ENCODE measurements at places on chromosomes 1 and 21.
A peak's percentile ranks its signal among the peaks of the same experiment; 100 is the strongest.

GRCh38 chr1:247212627-247213617 lies 41.1 kb upstream of the ZNF124 start:
- DNase-seq = no peak

DNA sequence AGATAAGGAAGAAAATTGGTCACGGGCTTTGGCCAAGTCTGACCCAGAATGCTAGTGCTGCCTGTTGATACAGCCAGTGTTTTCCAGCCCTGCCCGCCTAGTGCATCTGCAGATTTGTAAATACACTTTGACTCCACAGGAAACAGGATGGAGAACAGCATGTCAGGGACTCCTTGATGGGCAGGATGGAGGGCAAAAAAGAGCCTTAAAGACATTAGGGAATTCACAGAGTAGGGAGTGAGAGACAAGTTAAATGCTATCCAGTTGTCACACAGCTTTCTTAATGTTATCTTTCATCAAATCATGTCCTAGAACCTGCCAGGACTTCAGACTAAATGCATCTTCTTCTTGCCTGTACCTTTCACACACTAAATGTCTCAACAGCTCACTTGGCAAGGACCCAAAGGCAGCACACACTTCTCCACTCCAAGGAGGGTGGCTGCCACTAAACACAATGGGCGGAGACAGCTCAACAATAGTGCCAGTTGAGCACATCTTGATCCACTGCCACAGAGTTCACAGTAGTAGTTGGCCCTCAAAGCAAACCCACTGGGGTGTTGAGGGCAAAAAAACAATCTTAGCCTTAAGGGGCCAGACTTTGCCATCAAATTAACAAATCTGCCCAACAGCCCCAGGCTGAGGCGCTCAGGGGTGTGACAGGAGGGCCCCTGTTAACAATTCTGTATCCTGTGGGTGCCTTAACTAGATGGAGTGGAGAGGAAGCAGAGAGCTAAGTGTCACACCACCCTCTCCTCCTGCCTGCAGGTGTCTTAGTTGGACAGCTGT lies 2.7 kb downstream of the HIVEP3 start:
- peak; percentile 64 for DNase-seq

- no peak for DNase-seq
Measured at GRCh38 chr1:76587212-76587611, 280.1 kb upstream of the ST6GALNAC5 start.

- DNase-seq = peak; percentile 43
Measured at GRCh38 chr1:185694081-185694480, 40.1 kb upstream of the HMCN1 start.

GRCh38 chr1:205317311-205317917 lies 4.1 kb downstream of the NUAK2 start:
- DNase-seq = peak; percentile 65

DNA sequence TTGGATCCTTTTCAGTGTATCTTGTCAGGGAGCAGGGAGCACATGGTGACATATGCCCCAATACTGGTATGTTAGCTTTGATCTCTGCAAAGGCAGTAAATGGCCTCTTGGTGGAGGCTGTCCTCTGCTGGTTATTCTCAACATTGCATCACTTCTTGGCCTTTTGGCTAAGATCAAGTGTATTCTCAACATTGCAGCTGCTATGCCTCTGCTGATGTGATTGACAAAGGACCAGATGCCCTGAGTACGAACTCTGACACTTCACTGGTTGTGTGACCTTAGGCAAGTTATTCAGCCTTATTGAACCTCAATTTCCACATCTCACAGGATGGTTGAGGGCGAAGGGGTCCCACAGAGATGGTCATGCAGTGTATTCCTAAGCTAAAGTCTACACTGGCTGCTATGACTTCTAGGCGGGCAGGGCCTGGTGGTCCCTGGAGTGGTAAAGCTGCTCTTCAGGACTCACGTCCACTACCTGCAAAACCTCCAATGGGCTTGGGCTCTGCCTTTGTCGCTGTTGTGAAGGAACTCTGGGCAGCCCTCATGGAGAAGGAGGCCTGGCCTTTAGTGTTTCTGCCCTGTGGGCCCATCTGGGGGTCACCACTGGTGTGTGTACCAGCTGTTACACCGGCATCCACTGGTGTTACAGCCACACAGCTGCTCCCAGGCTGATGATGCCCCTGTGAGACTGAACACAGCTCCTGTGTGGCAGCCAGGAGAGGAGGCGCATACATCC lies 64.8 kb downstream of the DNTTIP2 start:
- peak; percentile 90 for DNase-seq

DNA sequence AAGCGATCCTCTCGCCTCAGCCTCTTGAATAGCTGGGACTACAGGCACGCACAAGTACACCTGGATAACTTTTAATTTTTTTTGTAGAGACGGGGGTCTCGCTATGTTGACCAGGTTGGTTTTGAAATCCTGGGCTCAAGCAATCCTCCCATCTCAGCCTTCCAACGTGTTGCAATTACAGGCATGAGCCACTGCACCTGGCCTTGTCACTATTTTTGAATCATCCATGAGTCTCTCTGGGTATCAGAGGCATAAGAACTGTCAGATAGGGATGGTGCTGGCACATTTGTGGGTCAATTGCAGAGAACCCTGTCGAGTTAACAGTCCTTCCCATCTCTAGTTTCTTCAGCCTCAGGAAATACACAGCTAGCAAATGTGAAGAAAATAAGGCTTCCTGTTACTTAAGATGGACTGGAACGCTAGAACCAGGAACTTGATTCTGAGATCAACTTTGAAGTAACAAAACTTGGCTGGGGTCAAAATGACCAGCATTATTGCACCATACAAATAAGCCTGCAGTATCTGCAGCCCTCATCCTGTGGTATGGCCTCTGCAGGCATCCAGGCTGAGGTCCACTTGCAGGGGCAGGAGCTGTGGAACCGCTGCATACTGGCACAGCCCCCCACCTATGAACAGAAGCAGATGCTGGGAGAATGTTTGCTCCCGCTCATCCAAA lies 124.3 kb upstream of the GADD45A start:
- no peak for DNase-seq

- DNase-seq = no peak
Measured at GRCh38 chr1:33343539-33343938, 22.6 kb upstream of the A3GALT2 start.

DNA sequence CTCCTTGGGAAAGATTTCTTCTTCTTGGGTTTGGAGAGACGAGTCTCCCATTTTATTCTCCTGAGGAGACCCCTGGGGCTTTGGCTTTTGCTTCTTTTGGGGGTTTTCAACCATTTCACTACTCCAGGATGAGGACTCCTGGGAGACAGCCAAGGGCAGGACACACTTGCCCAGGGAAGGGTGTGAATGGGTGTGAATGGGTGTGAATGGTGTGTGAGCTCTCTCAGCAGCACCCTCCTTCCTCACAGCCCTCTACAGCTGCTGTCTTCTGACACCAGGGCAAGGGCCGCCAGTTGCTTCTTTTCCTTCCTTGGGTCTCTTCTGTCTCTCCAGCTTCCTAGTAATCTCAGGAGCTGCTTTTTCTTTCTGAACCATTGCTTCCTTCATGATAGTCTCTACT lies 24.2 kb downstream of the KIF17 start:
- no peak for DNase-seq

Measured in Ammon's horn (tissue), 1 donor.